D341Med (cell line): ENCODE measurements at places on chromosomes 16 and 17.

DNA sequence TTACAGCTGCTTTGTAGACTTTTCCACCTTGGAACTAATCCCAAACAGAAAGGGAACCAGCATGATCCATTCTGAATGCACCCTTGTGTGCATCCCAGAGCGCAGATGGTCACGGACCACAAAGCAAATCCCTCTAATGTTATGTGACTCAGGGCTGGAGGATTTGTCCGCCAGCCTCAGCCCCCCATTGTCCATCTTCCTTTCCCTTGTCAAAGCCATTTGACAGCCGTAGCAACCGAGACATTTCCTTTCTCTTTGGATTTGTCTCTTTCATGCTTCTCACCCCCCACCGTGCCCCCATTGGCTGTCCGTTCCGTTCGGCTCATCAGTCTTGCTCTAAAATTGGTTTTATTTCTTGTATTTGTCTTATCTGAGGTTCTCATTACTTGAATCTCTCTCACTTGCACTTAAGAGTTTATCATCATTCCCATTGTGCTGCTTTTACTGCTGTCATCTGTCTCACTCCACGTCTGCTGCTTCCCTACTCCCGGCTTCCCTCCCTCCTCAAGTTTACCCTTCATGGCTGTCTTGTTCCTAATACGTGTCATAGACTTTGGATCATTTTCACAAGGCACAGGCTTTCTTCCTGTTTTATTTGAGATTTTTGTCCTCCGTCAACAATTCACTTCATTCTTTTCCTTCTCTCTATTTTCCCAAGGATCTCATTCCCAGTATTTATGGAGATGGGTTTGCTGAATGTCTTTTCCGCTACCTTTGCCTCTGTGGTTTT lies 163.4 kb upstream of the ERCC4 start:
- no peak for DNase-seq

DNA sequence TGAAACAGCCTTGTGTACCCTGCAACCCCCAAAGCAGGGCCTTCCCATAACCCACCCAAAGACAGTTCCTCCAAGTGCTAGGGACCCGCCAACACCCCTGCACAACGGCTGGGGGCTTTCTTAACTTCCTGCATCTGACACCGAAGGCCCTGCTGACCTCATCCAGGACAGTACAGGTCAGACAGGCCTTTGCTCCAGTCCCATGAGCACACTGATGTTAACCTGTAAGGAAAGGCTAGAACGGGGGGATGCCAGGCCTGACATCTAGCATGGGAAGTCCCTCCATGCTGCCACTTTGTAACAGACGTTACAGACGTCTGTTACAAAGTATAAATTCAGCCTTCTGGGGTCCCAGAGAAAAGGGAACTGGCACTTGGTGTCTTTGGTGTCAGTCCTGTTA lies 369.1 kb downstream of the CPPED1 start:
- no peak for DNase-seq

DNA sequence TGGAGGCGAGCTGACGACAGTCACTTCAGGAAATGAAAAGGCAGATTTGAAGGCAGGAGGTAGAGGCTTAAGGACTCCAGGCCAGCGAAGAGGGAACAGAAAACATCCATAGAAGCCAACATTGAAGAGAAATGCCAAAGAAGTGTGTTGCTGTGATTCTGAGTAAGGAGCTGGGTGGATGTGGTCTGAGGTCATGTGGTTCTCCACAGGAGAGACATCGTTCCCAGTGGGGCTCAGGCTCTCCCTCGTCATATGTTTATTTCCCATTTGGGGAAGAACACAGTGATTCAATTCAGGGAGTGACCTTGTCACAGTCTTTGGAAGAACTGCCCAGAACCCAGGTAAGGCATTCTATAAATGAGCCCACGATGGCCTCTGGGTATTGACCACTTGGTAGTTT lies 6.6 kb upstream of the PMP22 start:
- no peak for DNase-seq

DNA sequence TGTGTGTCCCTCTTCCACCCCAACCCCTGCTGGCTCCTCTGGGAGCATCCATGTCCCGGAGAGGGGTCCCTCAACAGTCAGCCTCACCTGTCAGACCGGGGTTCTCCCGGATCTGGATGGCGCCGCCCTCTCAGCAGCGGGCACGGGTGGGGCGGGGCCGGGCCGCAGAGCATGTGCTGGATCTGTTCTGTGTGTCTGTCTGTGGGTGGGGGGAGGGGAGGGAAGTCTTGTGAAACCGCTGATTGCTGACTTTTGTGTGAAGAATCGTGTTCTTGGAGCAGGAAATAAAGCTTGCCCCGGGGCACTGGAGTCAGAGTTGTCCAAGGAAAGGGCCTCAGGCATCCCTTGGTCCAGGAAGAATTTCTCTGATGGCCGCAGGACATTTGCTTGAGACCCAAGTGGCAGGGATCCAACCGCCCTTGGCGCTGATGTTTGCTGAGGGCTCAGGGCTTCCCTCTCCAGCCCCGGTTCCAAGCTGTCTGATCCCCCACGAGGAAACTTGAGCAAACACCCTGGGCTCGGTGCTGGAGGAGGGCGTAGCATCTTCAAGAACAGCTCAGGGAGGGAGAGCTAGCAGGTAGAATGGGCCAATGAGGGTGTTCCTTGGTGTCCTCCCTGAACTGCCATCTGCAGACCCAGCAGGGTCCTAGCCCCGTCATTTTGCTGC lies 4.5 kb downstream of the NXPH3 start:
- no peak for DNase-seq

DNA sequence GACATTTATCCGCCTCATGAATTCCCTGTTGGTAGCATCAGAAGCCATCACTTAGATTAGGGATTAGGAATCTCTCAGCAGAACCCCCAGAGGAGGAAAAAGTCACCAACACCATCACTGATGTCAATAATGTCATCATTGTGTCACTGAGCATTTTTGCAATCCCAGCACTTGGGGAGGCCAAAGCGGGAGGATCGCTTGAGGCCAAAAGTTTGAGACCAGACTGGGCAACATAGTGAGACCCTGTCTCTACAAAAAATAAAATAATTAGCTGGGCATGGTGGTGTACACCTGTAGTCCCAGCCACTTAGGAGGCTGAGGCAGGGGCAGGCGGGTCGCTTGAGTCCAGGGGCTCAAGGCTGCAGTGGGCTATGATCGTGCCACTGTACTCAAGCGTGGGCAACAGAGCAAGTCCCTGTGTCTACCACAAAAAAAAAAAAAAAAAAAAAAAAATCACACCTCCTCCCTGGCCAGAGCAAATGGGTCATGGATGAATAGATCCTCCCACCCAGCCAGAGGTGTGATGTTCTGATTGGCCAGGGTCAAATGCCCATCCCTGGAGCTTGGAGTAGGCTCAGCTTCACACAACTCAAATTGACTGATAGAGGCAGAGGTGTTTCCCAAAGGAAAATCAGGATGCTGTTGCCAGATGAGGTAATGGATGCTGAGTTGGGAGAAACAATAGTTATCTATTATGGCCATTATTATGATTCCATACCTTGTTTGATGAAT lies 31.6 kb downstream of the VWA3A start:
- no peak for DNase-seq

- DNase-seq: peak; percentile 100
Observed at GRCh38 chr16:67109407-67110135, at the start of gene PHAF1. Gene PHAF1, plus strand, starts transcription at chr16:67109941. Its CDS starts 235 bp downstream, at chr16:67110176.

DNA sequence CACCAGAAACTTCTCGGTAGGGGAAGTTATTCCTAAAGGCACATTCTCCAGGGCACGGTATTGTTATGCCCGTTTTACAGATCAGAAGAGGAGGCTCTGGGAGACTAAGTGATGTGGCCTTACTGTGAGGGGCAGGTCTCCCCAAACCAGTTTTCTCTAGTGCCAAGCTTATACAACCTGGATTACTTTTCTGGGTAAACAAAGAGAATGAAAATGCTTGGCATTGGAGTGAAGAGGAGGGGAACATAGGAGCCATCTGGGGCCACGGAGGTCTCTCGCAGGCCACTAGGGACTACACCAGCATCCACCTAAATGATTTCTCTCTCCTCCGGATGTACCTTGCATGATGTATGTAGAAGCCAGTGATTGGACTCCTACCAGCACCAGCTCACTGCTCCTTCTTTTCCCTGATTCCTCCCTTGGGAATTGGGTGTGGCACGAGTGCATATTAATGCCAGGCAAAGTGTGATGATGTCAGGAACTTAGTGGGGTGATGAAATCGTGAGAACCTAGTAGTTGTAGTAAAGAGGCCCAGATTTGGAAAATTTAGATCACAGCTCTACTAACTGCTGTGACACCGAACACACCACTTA lies 674 bp downstream of the TOM1L1 start:
- peak; percentile 51 for DNase-seq

DNA sequence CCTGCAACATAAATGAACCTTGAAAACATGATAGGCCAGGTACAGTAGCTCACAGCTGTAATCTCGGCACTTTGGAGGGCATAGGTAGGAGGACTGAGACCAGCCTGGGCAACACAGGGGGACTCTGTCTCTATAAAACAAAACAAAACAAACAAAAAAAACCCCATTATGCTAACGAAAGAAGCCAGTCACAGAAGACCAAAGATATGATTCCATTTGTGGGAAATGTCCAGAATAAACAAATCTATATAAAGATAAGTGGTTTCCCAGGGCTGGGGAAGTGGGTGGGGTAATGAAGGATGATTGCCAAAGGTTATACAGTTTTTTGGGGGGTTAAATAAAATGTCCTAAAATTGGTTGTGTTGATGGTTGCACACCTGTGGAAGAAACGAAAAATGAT lies 36.5 kb upstream of the SIAH1 start:
- DNase-seq: no peak

GRCh38 chr16:69619514-69619913 lies 53.7 kb downstream of the NFAT5 start:
- DNase-seq: no peak

- DNase-seq: no peak
Observed at GRCh38 chr16:83271123-83271522, 536.7 kb upstream of the HSBP1 start.

- no peak for DNase-seq
Observed at GRCh38 chr16:70442344-70442743, 3.4 kb upstream of the ST3GAL2 start.

DNA sequence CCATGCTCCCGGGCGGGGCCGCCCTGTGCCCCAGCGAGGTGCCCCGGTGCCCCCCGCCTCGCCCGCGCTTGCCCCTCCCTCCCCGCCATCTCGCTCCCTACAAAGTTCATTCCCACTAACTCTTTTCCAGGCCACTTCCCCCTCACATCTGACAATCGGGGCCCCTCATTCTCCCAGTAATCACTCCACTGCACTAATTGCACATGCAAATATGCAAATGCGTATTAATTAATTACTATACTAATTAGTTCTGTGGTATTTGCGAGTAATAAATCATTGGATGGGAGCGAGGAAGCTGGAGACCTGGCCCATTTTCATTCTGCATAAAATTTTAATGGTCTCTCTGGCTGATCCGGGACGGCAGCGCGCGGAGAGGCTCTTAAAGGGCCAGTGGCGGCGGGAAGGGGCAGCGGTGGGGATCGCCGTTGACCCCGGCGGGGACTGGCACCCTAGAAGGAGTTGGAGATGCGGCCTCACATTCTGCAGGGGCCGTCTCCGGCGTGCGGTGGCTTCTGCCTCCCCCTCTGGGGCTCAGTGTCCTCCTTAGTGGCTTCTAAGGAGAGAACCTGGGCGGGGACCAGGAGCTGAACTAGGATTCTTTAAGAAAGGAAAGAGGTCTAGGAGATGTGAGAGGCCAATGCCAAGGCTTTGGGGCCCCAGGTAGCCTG lies 8.4 kb upstream of the PPP1R1B start:
- DNase-seq: peak; percentile 71

GRCh38 chr17:36641877-36642845 lies 40.8 kb downstream of the MRM1 start:
- peak; percentile 67 for DNase-seq

- DNase-seq: no peak
Observed at GRCh38 chr16:66369055-66369592, 2.6 kb downstream of the CDH5 start.

DNA sequence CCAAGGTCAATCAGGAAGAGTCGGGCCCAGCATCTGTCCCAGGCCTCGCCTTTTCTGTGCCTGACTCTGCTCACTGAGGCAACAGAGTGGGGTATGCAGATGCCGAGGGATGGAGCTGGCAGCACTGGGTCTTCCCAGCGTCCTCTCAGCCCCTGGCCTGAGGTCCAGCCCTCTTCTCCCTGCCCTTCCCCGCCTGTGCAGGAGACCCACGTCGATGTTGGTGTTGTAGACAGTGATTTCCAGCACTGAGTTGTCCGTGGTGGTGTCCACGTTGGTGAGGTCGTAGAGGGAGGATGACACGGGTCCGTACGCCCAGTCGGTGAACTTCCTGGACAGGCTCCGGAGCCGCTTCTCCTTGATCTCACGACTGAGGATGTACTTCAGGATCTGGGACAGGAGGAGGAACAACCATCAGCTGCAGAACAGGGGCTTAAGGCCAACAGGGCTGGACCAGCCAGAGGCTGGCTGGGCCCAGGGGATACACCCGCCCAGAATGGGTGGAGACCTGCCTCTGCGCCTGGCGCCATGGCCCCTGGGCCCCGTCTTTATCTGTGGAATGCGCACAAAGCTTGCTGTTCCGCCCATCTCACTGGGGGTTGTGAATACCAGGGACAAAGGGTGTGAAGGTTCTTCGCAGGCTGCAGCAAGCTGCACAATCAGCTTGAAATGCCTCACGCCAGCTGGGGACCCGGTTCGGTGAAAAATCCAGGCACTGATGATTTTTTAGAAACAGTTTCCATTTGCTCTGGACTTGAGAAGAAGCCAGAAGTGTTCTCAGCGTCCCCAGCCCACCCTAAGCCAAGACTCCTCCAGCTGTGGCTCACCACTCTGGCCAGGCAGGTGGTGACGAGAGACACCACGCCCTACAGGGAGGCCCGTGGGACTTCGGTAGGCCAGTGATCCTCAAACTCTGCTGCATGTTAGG lies 27.5 kb downstream of the TRPV3 start:
- no peak for DNase-seq

DNA sequence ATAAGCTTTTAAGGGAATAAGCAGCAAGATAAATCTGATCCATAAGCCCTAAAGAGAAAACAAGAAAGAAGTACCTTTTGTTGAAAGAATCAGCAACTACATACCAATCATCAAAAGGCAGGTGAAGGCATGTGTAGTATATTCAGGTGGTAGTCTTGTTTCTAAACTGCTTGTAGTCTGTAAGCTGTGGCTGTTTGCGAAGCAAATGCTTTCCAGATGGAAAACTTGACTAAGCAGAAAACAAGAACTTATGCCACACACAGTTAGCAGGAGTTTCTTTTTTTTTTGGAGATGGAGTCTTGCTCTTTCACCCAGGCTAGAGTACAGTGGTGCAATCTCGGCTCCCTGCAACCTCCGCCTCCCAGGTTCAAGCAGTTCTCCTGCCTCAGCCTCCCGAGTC lies 5.7 kb downstream of the CBX1 start:
- no peak for DNase-seq

GRCh38 chr16:1079786-1080525 lies 7.4 kb downstream of the SSTR5 start:
- no peak for DNase-seq

- no peak for DNase-seq
Observed at GRCh38 chr16:87060034-87060986, 256.9 kb downstream of the C16orf95 start.

GRCh38 chr17:65529761-65530522 lies 31.5 kb downstream of the AXIN2 start:
- no peak for DNase-seq

DNA sequence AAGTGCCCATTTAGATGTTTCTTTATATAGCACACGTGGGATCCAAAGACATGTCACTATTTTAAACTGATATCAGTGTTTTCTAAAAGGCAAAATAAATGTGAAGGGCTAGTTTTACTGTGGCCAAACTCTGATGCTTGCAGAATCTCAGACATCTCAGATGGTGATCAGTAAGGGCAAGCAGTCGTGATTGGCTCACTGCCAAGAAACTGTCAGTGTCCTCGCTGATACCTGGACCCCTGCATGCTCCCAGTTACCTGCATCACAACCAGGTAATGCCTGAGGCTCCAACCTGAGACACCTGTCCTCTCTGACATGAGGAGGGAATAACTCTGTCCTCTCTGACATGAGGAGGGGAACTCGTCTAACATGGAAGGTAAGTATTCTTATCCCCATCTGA lies 114.0 kb downstream of the SPECC1 start:
- no peak for DNase-seq
